Lung (tissue), 17 donors: ENCODE measurements at places on chromosomes 6 and 20.

GRCh38 chr6:52643158-52643557 is 27.8 kb upstream of the TMEM14A start:
- peak; percentile 77 for DNase-seq

GRCh38 chr6:121334299-121335086 is at the start of gene TBC1D32:
Gene TBC1D32, minus strand, starts transcription at chr6:121334480. Its CDS starts 50 bp downstream, at chr6:121334430.
- peak; percentile 96 for DNase-seq

DNA sequence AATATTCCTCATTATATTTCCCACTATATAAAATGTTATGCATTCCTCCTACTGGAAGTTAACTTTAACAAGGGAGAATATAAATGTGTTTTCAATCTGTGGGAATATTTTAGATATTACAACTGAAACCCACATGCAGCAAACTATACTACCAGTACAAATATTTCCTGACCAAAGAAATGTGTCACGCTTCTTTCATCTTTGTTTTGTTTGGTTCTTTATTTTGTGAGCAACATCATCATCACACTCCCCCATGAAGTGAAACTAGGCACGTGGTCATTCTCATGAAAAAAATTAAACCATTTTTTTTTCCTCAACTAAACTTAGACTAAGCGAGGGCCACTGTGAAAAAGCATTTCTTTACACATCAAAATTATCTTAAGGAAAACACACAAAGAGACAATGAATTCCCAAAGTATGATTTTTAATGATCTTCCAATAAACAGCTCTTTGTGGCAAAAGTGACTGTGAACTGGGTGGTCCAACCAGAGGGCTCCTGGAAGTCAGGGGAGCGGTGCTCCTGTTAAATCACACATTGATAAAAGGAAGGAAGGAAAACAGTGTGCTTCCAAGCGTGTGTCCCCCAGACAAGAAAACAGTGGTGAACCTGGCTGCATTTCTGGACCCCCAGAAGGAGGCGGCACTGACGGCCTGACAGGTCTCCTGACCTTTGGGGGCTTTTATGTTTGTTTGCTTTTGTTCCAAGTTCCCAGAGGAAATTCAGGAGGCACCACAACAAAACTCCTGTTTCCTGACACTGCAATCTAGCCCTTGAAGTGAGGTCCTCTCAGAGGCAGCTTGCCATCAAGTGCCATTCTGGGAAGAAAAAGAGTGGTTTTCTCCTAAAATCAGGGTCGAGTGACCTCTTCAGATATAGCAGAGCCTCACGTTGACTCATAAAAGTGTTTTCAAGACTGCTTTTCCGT is 166.8 kb upstream of the FOXQ1 start:
- peak; percentile 22 for DNase-seq

GRCh38 chr6:1201547-1202200 is 110.2 kb upstream of the FOXQ1 start:
- DNase-seq, result no peak

DNA sequence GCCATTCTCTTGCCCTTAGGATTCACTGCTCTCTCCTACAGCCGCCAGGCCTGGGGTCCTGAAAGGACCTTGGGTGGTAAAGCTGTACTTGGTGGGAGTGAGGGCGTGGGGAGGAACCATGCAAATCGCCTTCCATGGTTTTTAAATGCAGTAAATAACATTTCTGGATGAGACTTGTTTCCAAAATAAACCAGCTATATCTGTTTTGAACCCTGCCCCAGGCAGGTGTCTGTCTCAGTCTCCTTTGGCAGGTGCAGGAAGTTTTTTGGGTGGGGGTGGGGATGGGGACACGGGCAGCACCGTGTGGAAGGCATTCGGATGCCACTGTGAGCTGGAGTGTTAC is 14.3 kb downstream of the ITPA start:
- DNase-seq, result no peak

DNA sequence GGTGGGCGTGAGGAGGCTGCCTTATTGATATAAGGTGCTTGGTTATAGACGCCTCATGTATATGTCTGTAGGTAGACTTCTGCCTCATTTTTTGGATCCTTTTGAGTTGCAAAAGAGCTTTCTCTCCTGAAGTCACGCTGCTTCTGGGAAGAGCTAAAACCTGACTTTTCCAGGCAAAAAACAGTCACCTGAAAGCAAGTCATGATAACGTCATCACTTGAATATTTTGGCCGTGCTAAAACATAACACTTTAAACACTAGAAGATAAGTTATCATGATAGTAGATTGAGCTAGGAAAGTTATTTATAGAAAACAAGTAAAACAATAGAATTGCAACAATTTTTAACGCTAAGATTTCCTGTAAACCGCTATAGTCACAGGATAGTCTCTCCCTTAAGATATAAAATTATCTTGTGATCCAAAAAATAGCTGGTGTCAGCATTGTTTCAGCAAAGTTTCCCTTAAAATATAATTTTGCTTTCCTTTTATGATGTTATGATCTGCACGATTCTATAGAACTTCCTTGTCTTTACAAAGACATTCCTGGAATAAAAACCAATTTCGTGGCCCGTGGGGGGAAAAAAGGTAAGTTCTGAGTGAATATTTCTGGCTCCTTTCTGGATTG is 69.0 kb upstream of the AKAP12 start:
- DNase-seq, result no peak

DNA sequence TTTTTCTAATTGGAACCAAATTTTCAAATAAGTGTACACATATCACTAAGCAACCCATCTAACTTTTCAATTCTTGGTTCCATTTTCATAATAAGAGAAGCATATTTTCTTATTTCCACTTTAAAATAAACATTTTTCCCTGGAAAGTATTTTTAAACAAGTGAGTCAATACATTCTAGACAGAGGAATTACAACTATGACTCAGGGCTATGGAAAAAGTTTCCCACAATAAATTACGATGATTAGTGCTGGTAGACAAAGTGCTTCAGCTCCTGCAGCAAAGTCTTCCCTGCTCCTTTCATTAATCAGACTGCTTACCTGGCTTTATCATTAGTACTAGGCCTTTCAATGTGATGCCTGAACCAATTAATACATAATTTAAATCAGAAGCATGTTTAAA is 322.5 kb downstream of the HACE1 start:
- no peak for DNase-seq

DNA sequence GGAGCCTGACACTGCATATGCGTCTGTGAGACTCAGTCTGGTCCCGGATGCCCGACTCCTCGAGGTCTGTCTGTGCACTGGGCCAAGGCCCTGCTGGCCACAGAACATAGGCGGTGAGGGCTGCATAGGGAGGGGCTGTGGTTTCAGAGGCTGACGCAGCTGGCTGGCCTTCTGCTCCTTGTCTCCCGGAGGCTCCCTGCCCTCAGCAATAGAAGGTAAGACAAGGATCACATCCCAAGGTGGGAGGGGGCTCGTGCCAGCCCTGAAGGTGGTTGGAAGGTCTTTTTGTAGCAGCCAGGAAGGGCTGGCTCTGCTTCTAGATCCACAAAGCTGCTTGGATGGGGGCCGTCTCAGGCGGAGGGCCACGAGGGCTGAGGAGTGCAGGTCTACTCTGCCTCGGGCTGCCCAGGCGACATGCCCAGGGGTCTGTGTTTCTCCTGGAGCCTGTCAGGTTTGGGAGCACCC is 239.8 kb upstream of the SULF2 start:
- DNase-seq, result peak; percentile 70

- no peak for DNase-seq
Observed at GRCh38 chr6:90008189-90008907, 114.1 kb downstream of the GJA10 start.

GRCh38 chr6:169292338-169293124 is 38.9 kb upstream of the THBS2 start:
- DNase-seq, result no peak

GRCh38 chr6:128156321-128157111 is 255.7 kb upstream of the THEMIS start:
- no peak for DNase-seq

DNA sequence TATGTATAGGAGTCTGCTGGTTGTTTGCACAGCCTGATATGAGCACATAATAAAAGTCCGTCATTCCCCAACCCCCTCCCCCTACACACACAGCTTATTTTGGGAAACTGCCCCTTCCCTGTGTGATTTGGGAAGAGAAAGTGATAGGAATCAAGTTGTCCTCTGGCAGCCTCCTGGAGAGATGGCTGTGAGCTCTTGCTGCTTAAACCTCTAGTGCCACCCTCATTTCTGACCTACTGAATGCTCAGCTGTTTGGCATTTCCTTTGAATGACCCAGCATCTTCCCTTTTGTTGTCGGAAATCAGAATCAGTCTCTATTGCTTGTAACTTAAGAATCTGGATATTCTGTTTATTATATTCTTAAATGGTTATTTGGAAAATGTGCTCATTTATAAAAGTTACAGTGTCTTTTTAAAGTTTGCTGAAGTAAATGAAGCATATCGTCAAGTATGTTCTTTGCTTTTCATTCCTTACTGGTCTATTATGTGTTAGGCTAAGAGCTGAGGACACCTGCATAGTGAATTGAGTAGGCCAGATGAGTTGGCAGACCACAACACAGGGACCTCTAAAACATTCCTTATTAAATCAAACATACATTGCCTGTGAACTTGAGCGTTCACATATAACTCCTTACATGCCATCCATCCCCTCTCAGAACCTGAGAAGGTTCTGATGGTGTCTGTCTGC is 5.5 kb downstream of the RWDD2A start:
- no peak for DNase-seq

GRCh38 chr6:157649311-157650260 is 173.5 kb upstream of the SNX9 start:
- no peak for DNase-seq

DNA sequence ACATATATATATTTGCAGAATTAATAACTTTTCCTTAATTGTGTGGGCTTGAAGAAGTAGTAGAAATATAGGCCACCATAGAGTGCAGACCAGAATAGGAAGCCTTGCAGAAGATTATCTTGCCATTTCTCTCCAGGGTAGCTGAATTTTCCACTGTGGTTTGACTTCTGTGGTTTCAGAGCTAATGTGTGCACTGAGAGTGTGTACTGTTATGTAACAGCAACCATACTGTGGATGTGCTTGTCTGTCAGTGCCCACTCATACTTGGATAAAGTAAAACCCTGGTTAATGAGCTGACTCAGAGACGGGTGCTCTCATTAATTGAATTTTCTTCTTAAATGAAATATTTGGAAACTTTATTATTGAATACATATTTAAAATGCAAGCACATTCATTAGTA is 57.2 kb downstream of the CEP43 start:
- DNase-seq, result no peak

DNA sequence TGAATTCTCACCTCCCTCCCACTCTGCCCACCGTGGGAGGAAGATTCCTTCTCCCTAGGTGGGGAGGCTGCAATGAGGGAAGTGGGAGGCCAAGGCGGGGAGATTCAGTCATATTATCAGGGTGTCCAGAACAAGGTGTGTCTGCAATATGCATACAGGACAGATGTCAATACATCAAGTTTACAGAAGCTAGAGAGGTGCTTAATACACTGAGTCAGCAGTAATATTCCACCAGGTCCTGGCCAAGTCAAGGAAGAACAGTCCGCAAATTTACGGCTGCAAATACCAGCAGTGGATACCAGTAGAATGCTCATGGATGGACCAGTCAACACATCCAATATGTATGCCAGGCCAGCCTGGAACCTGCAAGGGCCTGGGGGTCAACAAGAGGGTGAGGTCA is 119.0 kb downstream of the MCHR2 start:
- DNase-seq, result no peak
